ENCODE measurements at places on chromosomes 6 and 20.

GRCh38 chr6:105810105-105810921 lies 275.8 kb upstream of the PRDM1 start:
- no peak for DNase-seq

DNA sequence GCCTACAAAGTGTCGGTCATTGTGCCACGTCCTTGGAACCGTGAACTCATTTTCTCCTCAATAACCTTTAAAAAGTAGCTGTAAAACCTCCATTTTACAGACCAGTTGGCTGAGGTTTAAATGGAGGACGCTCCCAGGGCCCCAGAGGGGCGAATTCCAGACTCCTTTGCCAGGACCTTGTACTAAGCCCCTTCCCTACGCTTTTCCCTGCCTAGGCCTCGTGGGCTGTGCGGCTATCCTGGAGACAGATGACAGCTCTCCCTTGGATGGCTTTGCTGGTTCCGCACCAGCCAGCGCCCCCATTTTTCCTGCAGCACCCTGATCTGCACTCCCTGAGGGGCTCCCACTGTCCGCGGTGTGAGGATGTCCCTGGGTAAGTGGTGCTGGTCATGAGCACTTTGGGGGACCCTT lies 12.1 kb upstream of the SNHG17 start:
- no peak for DNase-seq

GRCh38 chr20:49888212-49889000 lies 26.9 kb downstream of the SPATA2 start:
- DNase-seq: peak; percentile 49

DNA sequence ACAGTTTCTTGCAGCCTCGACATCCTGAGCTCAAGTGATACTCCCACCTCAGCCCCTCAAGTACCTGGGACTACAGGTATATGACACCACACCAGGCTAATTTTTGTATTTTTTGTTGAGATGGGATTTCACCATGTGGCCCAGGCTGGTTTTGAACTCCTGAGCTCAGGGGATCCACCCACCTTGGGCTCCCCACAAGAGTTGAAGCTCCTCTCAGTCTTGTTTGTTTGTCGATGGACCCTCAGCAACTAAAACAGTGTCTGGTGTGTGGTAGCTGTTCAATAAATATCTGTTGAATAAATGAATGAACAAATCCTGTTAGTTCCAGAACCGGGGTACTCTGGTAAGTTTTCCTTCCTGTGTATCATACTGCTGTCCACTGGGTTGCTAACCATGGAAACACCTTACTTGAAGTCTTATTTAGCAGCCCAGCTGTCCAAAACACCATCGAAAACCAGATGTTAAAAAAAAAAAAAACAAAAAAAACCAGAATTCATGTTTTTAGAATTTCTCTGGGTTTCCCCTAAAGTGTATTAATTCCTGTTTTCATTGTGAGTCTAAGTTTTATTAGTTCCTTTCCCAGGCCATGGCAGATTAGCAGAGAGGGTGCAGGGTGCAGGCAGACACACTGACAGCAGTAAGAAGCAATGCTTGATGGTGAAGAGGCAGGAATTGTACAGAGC lies 7.8 kb upstream of the EZR start:
- no peak for DNase-seq

Data from NCI-H2081 (cell line).